ENCODE measurements at places on chromosomes 5 and 9. TPM values are rescaled to one million over a fixed set of nuclear protein-coding genes. Genes with fewer than 3 reads are reported as not detected.
A peak's percentile ranks its signal among the peaks of the same experiment; 100 is the strongest.

- peak; percentile 77 for DNase-seq
Measured at GRCh38 chr9:121350993-121351561, 19.0 kb downstream of the STOM start.

DNA sequence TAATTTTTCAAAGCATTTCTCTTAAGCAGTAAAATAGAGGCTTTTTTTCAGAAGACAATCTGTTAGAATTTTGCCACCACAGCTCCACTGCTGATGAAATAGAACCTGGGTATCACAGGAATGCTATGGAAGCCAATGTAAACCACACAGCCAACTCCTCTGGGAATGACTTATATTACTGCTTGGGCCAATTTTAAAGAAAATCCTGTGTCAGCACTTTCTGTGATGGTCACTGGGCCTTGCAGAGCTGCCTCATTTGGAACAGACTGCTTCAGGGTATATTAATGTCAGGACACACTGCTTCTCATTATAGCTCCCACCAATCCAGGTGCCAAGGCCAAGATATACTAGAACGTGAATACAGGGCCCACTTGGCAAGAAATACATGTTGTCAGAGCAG lies 144.1 kb upstream of the ACTBL2 start:
- DNase-seq = no peak

DNA sequence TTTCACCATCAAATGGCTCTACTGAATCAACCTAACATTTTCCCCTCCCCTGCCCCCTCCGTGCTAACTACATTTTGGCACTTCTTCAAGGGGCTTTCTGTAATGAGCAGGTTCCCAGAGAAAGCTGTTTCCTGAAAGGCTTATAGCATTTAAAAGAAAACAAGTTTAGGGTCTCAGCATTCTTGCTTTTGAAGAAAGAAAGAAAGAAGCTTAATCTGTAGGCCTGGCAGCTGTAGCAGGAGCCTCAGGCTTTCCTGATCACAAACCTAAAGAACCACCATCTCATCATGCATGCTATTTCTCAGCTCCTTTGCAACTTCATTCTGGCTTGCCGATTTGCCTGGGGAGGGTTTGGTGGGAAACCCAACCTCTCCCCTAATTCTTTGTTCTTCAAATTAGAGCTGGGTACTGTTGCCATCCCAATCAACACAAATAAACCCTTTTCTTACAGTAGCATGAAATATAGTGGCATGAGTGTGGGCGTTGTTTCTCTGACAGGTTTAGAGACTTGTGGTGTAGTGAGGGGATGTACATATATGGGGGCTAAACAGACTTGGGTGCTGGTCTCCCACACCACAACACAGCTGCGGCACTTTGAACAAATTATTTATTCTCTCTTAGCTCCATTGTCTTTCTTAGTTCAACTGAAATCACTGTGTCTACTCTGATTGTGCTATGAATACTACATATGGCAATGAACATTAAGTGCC lies 160.5 kb upstream of the TNC start:
- no peak for DNase-seq

Gene SYNPO
- total RNA-seq = 73.9 TPM

Gene RNF130
- total RNA-seq = 54.8 TPM

GRCh38 chr5:138230261-138230660 lies 17.1 kb upstream of the CDC23 start:
- peak; percentile 45 for DNase-seq

Gene ARHGEF39
- 1.0 TPM for total RNA-seq

Gene RFX3
- total RNA-seq = 19.2 TPM

Gene HRCT1
- total RNA-seq = 7.2 TPM

DNA sequence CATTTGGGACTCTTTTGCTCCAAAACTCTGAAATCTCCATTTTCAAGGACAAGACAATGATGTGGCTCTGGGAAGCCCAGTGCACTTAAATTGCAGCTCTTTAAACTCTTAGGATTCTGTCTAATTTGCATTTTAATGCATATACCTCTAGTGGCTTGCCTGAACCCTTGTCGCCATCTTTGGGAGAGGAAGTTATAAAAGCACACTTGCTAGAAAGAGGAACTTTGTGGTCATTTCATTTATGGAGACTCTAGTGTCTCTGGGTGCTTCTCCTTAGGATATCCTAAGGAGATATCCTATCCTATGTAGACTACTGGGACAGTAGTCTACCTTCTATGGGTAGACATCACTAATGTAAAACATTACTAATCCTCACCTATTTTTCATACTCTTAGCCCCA lies 77.3 kb upstream of the SLC1A3 start:
- DNase-seq = no peak

GRCh38 chr5:110951373-110951791 lies 120.1 kb upstream of the TSLP start:
- DNase-seq = no peak

DNA sequence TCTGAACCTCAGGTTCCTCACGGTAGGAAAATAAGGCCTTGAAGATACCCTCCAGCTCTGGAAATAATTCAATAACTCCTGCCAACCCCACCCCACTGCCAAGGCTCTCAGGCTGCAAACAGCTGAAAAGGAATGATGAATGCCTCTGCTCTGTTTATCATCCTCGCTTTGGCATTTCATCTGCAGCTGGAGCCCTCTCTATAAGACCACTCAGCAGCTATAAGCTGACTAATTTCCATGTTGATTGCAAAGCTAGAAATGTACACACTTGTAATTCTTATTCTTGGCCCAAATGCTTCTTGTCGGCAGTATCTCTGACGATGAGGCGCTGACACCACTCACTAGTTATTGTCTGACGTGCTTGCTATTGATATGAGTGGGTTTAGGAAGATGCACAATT lies 408.4 kb upstream of the NMUR2 start:
- DNase-seq = no peak

DNA sequence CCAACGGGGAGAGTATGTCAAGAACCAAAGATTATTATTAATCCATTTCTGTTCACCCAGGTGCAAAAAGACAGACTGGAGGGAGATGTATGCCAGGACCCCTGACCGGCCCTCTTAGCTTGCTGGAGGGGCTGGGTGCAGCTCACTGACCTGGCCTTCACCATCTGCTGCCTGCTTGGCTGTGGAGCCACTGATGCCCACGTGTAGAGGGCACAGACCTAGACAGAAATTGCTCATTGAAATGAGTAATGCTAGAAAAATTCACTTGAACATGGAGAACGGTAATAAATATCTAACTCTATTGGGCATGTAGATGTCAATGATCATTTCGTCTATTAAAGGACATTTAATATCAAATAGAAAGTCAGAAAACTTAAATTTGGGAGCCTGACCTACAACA lies 58.8 kb upstream of the ERCC6L2 start:
- DNase-seq = no peak

GRCh38 chr9:114017741-114018715 lies 60.1 kb downstream of the AMBP start:
- peak; percentile 22 for DNase-seq

Gene NEUROG1
- total RNA-seq = not detected

Gene MARCHF11
- total RNA-seq = not detected

- DNase-seq = no peak
Measured at GRCh38 chr5:74136276-74136825, 504.2 kb downstream of the ENC1 start.

- no peak for DNase-seq
Measured at GRCh38 chr5:98880151-98880550, 48.7 kb downstream of the CHD1 start.

Gene RNF20
- total RNA-seq = 41.4 TPM

Gene EMB
- 16.1 TPM for total RNA-seq

Gene OR1J2
- total RNA-seq = 0.42 TPM

GRCh38 chr5:124796495-124796894 lies 50.1 kb upstream of the ZNF608 start:
- DNase-seq = no peak

GRCh38 chr5:145829708-145830361 lies 5.3 kb downstream of the PRELID2 start:
- no peak for DNase-seq

Gene WDR38
- total RNA-seq = not detected

GRCh38 chr5:102223542-102224477 lies 72.3 kb downstream of the SLCO4C1 start:
- no peak for DNase-seq

DNA sequence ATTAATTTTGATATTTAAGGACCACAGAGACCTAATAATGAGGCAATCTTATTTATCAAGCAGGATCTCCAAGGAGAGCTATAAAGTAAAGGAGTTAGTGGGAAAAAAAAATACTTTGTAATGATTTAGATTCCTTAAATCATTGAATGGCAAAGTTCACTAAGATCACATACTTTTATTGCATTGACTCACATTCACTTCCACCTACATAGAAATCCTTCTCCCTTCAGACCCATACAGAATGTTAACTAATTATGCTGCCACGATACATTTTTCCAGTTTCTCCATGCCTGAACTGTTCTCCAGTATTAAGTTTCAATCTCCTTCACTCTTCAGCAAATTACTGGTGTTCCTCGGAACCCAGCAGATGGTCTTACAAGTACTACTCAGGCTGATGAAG lies 388.7 kb downstream of the EFNA5 start:
- DNase-seq = no peak

Gene FRRS1L
- total RNA-seq = 11.0 TPM

DNA sequence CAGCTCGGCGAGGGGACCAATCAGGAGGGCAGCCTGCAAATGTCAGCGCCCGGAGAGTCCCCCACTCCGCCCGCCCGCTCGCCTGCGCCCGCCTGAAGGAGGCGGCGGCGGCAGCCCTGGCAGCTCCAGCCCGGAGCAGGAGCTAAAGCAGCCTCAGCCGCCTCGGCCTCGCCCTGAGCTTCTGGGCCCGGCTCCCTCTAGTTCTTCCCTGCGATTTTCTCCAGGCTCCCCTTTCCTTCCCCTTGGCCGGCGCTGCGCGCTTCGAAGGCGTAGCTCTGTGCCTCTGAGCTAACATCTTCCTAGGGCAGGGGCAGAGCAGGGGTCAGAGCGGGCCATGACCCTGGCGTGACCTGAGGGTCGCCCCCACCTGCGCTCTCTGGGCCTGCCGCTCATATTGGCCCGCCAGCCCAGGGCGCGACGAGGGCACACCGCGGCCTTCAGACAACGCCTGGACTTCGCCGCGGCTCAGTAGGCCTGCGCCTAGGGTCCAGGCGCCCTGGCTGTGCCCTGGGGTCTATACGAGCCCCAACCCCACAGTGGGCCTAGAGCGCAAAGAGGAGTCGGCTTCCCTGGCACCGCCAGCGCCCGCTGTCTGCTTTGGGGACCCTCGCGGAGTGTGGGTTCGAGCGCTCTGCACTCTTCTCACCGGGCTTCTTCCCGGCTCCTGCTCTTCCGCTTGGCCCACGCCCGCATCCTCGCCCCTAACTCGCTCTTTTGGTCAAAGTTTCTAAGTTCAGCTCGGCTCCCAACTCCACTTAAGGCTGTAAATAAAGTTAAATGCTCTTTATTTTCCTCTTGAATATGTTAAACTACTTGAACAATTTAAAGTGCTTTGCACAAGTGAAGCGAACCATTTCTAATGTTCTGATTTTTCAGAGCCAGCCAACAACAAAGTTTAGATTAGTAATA lies 504 bp upstream of the OTP start:
- DNase-seq = no peak

- DNase-seq = no peak
Measured at GRCh38 chr5:172224996-172225395, 31.0 kb downstream of the EFCAB9 start.

- no peak for DNase-seq
Measured at GRCh38 chr9:89886281-89886700, 281.5 kb downstream of the GADD45G start.

GRCh38 chr5:36696059-36696673 lies 89.8 kb downstream of the SLC1A3 start:
- peak; percentile 54 for DNase-seq

GRCh38 chr9:33939924-33940874 lies 108.5 kb downstream of the UBAP2 start:
- DNase-seq = no peak

Gene SV2C
- 0.60 TPM for total RNA-seq

- no peak for DNase-seq
Measured at GRCh38 chr9:4506490-4506889, 16.2 kb downstream of the SLC1A1 start.

GRCh38 chr9:127949827-127950512 lies 12.3 kb upstream of the DPM2 start:
- no peak for DNase-seq

GRCh38 chr9:125375820-125376219 lies 114.2 kb downstream of the GAPVD1 start:
- no peak for DNase-seq

Gene INSL4
- total RNA-seq = not detected

Gene IL3
- total RNA-seq = not detected

- no peak for DNase-seq
Measured at GRCh38 chr5:155140646-155141045, 127.1 kb downstream of the KIF4B start.

DNA sequence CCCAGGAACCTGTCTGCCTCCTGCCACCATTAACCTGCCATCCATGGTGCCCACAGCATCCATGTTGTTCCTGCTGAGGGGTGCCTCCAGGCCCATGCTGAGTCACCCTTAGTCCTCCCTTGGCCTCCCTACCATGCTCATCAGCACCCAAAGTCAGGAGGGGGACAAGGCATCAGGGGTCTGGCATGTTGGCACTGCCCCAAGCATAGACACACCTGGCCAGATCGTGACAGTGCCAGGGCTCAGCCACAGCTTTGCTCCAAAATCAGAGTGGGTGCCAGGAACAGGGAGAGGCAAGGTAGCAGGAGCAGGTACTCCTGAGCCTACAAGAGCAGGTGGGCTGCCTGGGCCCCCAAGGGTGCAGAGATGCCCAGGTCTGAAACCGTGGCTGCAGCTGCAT lies 566.6 kb downstream of the TLE1 start:
- no peak for DNase-seq

GRCh38 chr5:55564721-55565120 lies 30.0 kb upstream of the PLPP1 start:
- DNase-seq = no peak

DNA sequence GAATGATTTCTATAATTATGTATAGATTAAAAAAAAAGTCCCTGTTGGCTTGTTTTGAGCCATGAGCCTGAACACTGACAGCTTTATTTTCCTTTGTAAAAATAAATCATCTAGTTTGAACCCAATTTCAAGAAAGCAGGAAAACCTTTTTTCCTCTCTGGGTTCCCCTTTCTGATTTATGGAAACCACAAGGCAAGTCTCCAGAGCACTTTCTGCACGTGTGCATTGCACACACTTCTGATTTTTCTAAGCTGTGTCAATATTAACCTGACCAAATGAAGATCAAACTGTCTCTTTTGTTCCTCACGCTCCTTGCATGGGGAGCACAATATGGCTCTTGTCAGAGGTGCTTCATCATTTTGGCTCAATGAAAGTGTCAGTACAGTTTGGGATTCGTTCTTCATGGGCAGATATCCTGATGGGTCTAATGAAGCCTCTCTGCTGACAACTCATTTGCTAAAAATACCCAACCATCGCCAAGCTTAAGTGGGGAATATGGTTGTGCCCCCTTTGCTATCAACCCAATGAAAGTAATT lies 39.2 kb upstream of the PCA3 start:
- no peak for DNase-seq

Gene ORM2
- not detected for total RNA-seq

- DNase-seq = no peak
Measured at GRCh38 chr9:128631636-128632035, 25.0 kb downstream of the DYNC2I2 start.

GRCh38 chr9:91247278-91247677 lies 114.4 kb downstream of the AUH start:
- DNase-seq = no peak

All from ureter (tissue), 1 donor.